ENCODE measurements at places on chromosomes 1 and 21.

- DNase-seq = no peak
Measured at GRCh38 chr1:8063298-8064036, 37.4 kb upstream of the ERRFI1 start.

GRCh38 chr1:178371235-178371634 lies 125.5 kb downstream of the CLEC20A start:
- DNase-seq = no peak

DNA sequence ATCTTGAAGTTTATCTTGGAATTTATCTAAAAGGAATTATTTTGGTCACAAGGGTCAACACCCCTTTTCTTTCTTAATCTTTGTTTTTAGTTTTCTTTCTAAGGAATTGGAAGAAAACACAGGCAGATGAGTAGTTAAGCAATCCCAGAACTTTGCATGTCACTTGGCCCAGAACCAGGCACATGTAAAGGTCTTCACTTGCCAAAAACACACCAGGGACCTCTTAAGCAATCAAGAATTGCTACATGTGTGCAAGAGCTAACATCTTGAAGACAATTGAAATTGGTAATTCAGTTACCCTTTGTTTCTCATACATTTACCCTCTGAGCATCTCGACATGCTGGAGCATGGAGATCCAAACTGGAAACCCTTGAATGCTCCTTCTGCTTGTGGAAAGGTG lies 114.2 kb downstream of the ZC3H11B start:
- DNase-seq = peak; percentile 36

GRCh38 chr1:117312453-117313138 lies 54.7 kb upstream of the MAN1A2 start:
- DNase-seq = no peak

- no peak for DNase-seq
Measured at GRCh38 chr21:24737296-24737850, 869.9 kb downstream of the MRPL39 start.

DNA sequence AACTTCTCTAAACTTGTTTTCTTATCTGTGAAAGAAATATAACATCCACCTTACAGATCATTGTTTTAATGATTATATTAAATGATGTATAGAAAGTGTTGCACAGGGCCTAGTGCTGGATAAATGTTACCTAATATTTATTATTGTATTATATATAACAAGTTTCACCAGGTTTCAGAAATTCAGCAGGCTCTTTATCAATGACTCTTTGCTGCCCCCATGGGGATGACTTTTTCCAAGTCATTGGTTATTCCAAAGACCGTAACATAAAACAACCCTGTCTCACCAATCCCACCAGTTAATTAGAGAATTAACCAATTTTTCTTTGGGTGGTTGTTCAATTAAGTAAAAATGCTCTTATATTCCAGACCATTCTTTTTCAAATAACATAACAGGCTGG lies 7.3 kb upstream of the DEDD start:
- no peak for DNase-seq

- no peak for DNase-seq
Measured at GRCh38 chr1:152497273-152497672, 13.3 kb upstream of the LCE5A start.

- DNase-seq = no peak
Measured at GRCh38 chr1:160367516-160367900, 637 bp downstream of the NHLH1 start.

- DNase-seq = no peak
Measured at GRCh38 chr1:156577550-156577949, 2.0 kb upstream of the TTC24 start.

DNA sequence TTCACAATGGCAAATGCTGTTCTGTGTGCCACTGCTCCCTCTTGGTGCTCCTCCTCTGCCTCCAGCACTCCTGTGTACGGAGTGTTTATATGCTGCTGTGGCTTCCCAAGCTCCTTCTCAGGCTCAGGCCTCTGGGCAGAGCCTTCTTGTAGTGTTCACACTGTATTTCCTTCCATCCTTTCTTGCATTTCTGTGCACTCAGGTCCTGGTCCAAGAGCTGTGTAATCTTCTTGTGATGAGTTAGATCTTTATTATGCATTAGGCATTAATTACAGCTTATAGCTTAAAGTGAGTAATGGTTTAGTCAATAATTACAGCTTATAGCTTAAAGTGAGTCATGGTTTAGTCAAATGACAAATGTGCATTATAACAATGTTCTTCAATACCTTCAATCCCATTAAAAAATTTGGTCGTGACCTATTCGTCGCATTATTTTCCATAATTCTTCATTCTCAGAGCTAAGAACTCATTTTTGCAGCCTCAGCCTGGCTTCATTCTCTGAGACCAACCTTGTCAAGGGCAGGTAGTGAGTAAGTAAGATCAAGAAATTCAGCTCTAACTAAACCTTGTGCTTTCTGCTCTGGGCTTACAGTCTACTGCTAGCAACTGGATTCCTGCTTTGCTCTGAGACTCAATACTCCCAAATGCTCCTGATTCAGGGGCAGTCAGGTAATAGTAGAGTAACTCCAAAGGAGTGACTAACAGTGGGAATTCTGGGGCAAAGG lies 154.5 kb upstream of the SPAG17 start:
- no peak for DNase-seq

DNA sequence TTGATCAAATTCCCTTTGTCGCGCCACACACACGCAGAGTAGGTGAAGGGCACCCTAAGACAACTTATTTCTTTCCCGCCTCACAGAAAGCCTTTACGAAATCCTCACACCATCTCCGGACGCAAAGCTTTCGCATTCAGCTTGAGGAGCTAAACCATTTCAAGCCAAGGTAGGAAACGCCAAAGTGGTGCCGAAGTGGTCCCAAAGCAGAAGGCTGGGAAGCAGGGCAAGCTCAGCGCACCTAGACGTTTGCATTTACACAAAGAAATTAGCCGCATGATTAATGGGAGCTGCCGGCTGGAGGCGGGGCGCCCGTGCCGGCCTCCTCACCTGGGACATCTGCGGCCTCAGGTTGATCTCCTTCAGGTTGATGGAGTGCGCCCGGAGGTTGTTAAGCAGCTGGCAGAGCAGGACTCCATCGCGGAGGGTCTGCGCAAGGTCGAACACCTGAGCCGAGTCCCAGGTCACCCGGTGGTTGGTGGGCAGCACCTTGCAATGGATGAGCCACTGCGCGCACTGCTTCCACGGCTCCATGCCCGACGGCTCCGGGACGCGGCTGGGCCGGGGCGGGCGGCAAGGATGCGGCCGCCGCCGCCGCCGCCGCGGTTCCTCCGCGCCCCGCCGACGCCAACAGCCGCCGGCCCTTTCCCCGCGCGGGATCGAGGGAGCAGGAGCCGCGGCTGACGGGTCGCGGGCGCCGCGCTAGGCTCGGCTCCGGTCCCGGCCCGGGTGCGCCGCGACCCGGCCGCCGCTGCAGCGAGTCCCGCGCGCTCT lies 457 bp downstream of the VAV3 start:
- DNase-seq = no peak

GRCh38 chr1:24717887-24718650 lies 27.2 kb upstream of the CLIC4 start:
- no peak for DNase-seq

DNA sequence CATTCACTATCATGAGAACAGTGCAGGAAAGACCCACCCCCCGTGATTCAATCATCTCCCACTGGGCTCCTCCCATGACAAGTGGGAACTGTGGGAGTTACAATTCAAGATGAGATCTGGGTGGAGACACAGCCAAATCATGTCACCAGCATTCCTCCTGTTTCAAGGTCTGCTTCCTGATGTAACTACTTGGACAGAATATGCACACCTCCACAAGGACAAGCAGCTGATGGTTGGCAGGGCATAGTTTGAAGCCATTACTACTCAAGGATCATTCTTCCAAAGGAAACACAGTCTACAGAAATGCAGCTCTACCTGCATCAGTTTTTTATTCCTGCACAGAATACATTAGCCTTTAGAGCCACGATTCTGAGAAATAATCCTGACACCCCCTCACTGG lies 28.5 kb upstream of the RNF2 start:
- DNase-seq = no peak

DNA sequence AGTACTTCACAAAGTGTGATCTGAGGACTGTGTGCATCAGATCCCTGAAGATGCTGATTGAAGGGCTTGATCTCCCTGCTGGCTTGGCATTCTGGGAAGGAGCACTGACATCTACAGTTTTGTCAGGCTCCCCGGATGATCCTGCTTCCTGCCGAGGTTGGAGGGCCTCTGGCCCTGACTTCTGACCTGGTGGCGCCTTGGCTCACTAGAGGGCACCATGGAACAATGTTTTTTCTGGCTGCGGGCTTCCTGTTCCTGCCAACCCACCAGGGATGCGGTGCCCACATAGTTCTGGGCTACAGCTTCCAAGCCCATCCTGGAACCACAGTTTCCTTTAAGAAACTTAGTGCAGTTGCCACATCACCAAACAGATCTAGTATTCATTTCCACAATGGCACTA lies 38.8 kb upstream of the RASAL2 start:
- DNase-seq = peak; percentile 70

DNA sequence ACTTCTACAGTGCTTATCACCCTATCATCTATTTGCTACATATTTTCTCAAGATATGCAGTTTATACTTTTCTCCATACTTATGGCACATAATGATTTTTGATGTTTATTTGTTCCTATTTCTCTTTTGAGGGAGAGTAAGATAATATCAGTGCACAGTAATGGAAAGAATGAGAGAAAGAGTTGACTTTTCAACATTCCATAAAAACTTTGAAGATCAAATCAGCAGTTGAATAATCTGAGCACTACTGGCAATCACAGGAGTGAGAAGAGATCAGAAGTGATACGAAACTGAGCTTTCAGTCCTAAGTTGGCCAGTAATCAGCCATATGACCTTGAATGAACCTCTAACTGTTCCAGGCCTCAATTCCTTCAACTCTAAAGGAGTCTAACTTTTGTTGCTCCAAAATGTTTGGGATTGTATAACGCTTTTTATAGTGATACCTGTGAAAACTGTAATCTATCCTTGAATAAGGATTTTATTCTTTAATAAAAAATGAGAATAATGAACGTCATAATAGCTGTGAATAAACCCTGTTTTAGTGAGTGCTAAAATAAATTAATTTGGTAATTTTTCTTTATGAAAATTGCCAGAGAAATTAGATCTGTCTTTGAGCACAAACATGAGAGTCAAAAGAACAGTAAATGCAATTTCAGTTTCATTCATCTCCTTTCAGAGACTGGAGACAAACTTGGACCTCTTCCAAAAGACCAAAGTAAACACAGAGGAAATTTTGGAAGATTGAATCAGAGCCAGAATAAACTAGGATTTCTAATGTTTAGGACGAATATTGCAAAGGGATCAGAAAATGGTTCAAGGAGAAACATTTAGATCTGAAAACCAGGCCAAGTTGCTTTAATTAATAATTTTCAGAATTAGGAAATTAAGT lies 309.9 kb downstream of the ADGRL2 start:
- DNase-seq = no peak

DNA sequence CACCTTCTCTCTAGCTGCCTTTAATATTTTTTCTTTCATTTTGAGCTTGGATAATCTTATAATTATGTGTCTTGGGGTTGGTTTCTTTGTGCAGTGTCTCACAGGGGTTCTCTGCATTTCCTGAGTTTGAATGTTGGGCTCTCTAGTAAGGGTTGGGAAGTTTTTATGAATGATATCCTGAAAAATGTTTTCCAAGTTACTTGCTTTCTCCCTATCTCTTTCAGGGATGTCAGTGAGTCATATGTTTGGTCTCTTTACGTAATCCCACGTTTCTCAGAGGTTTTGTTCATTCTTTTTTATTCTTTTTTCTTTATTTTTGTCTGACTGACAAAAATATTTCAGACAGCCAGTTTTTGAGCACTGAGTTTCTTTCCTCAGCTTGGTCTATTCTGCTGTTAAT lies 55.4 kb upstream of the CCDC190 start:
- no peak for DNase-seq

DNA sequence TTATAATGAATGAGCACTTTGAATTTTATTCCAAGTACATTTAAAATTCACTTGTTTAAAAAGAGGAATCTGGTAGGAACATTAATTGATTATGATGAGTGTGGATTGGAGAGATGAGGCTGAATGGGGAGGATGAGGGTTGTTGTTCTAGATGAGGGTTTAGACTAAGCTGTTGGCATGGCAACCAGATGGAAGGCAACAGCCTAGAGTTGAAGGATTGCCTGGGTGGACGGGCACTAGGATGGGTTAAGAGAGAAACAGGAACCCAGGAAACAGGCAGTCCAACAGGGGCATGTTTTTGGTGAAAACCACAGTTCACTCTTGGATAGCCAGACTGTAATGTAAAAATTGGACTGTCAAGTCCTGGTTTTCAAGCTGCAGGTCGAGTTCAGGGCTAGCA lies 125.5 kb downstream of the CHRM3 start:
- no peak for DNase-seq

- DNase-seq = peak; percentile 55
Measured at GRCh38 chr1:51518033-51518585, 957 bp downstream of the EPS15 start.

DNA sequence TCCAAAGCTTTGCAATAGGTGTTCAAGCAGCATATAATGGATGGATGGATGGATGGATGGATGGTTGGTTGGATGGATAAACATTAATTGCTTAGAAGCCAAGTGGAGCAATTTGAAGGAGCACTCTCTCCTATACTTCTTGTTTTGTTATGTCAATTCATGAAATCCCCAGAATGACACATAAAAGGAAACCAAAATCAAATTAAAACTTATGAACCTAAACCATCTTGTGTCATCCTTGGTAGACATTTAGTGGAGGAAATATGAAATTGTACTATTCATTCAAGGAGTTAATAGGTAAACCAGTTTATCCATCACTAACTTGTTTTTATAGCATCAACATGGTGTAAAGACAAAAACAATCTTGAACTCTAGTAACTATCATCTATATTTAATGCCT lies 122.5 kb downstream of the NR5A2 start:
- no peak for DNase-seq

- DNase-seq = no peak
Measured at GRCh38 chr1:183780159-183780558, 24.8 kb upstream of the RGL1 start.

- DNase-seq = no peak
Measured at GRCh38 chr1:246809473-246809872, 85.3 kb downstream of the SCCPDH start.

DNA sequence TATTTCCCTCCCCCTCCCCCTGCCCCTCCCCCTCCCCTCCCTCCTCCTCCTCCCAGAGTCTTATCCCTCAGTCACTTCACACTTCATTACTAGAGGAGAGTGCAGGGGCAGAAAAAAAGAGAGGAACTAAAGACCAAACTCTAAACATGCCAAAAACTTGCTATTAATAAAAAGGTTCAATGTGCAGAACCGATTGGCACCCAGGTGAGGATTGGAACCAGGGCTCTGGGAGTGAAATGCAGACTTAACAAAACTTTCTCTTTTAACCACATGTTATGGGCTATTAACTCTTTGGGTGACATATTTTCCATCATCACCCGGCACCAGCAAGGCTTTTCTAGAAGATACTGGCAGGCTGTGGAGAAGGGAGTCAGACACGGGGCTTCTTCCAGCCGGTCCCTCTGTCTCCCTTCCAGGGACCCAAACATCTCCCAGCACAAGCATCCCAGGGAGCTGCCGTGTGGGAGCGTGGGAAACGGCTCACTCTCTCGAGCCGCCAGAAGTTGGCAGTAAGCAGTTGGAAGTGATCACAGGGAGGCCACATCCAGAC lies 13.6 kb downstream of the NID1 start:
- no peak for DNase-seq

Data from HL-60 (cell line).